NCI-H2081 treated with DMSO at 0.1 percent for 48 hours (cell line): ENCODE measurements at places on chromosomes 11 and 22.

DNA sequence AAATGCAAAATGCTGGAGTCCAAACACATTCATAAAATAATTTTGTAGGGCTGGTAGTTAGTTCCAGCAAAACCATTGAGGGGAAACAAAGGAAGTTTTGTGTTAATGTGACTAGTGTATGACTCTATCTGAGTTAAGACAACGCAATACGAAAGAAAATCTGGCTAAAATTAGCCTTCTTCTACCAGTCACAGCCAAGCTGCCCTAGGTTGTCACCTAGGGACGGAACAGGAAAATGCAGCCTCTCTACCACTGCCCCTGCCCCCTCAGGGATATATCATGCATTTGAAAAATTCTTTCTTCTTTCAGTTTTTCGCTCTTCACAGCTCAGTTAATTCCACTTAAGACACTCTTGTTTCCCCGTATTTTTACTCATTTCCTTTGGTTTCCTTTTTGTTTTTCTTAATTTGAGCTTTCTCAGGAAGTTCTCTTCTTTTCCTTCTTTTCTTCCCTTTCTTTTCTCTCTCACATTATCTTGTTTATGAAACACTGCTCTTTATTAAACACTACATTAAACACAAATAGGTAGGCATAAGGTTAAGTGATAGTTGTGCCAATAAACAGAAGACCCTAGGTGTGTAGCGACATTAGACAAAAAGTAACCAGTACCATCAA lies 30.6 kb downstream of the KIRREL3 start:
- no peak for DNase-seq

DNA sequence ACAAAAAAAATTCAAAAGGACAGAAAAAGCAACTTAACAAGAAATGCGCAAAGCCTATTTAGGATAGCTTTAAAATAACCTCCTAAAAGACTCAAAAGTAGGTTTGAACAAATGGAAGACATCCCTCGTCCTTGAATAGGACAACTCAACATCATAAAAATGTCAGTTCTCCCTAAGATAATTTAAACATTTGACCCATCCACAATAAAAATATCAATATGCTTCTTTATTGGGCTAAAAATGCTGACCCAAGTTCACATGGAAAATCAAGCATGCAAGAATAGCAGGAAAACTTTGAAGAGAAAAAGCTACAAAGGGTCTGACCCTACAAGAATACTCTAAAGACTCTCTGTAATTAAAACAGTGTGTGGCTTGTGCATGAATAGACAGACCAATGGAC lies 12.1 kb upstream of the KCTD17 start:
- DNase-seq: no peak

- no peak for DNase-seq
Measured at GRCh38 chr22:25114369-25115362, 85.0 kb upstream of the CRYBB3 start.

- no peak for DNase-seq
Measured at GRCh38 chr11:6253197-6253596, 6.4 kb upstream of the CCKBR start.
